ENCODE measurements at places on chromosomes 1 and 21.

DNA sequence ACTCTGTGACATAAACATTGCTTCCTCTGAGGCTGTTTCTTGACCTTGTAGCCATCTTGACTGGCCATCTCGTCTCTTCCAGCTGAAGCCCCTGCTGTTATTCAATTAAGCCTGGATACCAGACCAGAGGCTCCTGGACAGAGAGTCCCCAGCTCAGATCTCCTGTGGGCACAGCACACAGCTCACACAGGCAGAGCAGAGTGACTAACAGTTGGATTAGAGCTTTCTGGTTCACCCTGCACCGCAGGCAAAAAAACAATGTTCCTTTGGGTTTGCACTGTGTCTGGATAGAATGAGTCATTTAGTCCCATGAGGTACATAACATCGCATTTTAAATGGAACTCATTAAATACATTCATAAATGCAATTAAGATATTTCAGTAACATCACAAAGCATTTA is 33.4 kb upstream of the USH2A start:
- DNase-seq: no peak

GRCh38 chr1:15243275-15244043 is 3.6 kb upstream of the FHAD1 start:
- no peak for DNase-seq

GRCh38 chr1:241605146-241605805 is 34.9 kb downstream of the CHML start:
- DNase-seq: no peak

DNA sequence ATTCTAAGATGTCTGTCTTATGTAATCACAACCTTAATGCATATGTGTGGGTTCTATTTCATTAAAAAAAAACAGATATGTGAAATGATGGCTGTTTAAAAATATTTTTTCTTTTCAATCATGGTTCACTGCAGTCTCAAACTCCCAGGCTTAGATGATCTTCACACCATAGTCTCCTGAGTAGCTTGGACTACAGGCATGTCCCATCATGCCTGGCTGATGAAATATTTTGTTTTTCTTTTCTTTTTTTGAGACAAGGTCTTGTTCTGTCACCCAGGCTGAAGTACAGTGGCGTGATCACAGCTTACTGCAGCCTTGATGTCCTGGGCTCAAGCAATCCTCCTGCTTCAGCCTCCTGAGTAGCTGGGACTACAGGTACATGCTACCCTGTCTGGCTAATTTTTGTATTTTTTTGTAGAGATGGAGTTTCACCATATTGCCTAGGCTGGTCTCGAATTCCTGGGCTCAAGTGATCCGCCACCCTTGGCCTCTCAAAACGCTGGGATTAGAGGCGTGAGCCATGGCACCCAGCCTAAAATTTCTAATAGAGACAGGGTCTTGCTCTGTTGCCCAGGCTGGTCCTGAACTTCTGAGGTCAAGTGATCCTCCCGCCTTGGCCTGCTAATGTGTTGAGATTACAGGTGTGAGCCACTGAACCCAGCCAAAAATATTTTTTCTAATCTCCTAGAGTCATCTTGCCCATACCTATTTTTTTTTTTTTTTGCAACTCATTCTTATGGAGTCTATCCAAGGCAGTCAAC is 67.6 kb downstream of the GIPC2 start:
- DNase-seq: no peak

- DNase-seq: no peak
These were observed 45.8 kb downstream of the BCAR3 start for GRCh38 chr1:93635614-93636543.

DNA sequence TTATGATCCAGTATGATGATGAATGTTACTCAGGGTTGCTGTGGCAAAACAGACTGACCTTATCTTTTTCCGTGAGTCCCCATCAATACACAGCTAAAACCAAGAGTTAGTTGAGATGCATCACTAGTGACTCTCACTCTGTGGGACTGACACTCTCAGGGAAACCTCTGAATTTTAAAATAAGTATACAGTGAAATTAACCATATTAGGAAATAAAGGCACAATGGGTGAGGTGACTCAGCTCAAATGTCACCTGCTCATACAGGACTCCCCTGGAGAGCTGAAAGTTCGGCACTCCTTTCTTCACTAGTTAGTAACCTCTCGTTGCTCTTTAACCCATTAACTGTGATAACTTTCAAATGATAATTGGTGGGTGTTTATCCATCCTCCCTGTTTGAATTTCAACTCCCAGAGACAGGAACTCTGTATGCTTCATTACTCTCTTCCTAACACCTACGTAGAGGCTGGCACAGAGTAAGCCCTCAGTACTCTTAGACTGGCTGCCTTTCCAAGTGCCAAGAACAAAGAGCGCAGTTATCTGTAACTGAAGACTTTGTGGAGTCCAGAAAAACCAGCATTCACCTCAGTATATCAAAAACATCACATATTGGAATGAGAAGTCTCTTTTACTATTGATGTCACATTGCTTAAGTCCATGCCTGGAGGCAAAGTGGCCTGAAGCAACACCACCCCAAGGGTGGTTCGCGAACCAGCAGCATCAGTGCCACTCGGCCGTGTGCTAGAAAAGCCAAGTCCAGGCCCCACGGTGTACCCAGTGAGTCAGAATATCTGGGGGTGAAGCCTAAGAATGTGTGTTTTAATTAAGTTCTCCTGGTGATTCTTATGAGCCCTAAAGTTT is 91.1 kb downstream of the NIBAN1 start:
- no peak for DNase-seq

DNA sequence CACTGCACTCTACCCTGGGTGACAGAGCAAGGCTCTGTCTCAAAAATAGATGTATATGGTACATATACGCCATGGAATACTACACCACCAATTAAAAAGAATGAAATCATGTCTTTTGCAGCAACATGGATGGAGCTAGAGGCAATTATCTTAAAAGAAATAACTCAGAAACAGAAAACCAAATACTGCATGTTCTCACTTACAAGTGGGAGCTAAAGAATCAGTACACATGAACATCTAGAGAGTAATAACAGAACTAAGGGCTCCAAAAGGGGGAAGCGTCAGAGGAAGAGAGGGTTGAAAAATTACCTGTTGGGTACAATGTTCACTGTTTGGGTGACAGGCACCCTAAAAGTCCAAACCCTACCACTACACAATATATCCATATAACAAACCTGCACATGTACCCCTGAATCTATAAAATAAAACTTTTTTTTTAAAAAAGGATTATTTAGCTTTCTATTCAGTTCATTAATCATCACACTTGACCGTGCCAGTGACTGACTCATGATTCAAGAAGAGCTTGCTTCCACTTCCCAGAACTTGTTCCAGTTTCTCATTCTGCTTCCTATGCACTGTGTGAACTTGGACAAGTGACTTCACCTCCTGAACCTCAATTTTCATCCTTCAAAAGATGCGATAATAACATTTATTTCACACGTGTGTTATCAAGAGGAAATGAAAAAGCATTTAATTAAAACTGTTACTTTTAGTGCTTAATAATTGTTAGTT is 109.6 kb downstream of the PLPP3 start:
- no peak for DNase-seq

GRCh38 chr1:156386949-156387869 is 18.2 kb downstream of the RHBG start:
- DNase-seq: no peak

GRCh38 chr1:227411066-227411465 is 92.8 kb upstream of the CDC42BPA start:
- no peak for DNase-seq

DNA sequence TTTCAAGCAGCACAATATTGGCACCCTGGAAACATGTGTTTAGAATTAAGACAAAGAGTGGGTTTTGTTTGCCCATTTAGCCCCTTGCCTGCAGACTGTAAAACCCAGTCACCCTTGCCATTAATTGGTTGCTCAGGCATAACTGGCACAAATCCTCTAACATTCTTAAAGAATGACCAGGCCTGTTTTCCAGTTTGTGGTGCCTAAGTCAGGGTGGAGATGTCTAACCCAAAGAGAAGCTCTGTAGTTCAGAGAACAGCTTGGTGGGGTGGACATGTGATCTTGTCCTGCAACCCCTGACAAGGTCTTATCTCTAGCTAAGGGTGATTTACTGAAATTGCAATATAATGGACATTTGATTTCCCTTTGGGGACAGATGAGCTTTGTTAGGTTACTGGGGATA is 8.8 kb upstream of the ANGPTL7 start:
- no peak for DNase-seq

- no peak for DNase-seq
These were observed 1221.7 kb upstream of the ADGRL2 start for GRCh38 chr1:80579055-80579454.

- DNase-seq: no peak
These were observed 7.1 kb upstream of the ZNF669 start for GRCh38 chr1:247111259-247111699.

GRCh38 chr1:30901798-30902581 is 6.6 kb downstream of the SDC3 start:
- DNase-seq: no peak

- no peak for DNase-seq
These were observed 38.7 kb upstream of the KCNH1 start for GRCh38 chr1:211172657-211173056.

DNA sequence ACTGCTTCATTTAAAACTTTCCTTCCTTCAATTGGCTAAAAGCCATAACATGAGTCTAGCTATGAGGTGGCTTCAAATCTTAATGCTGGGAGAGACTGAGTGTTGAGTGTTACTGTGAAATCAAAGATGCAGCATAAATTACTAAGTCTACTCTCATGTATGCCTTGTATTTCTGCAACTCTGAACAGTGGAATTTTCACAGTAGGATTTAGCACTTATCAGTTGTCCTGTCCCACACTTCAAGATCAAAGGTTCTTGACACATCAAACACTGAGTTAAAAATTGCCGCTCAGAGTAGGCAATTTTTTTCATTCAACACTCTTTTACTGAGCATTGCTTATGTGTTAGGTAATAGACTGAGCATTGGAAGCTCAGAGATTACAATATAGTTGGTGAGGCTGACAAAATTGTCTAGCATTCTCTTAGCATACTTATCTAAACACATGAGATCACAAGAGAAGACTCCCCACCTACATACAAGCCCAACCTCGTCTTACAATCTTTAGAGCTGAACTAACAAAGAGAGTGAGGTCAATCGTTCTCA is 56.4 kb upstream of the ADORA3 start:
- no peak for DNase-seq

GRCh38 chr1:178134061-178134460 is 40.2 kb downstream of the RASAL2 start:
- DNase-seq: no peak

DNA sequence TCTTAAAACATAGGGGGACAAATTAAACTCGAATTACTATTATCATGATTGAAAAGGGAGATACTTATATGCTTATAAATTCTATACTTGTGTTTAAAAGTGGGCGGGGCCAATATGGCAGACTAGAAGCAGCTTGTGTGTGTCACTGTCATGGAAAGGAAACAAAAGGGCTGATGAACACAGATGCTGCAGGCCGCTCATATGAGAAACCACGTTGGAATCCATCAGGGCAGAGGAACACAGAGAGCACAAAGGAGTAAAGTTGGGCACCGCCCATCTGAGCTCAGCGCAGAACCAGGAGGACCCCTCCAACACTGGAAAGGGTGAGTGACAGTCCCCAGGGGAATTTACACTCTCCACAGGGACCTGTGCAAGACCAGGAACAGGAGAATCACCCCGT is 107.0 kb downstream of the SLC5A9 start:
- no peak for DNase-seq

DNA sequence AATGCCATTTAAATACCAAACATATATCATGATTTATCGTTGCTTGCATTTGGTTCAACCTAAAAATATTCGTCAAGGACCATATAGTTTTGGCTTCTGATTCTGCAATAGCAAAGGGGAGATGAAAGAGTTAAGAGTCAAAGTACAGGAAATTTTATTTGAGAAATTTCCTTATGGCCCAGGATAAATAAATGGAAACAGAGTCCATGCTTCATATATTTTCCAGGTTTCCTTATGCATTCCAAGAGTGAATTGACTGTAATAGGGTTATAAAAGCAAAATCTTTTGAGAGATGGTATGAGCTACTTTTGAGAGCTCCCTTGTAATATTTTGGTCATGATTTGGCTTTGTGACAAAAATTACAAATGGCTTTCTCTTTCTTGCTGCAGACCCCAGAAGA is 140.1 kb downstream of the HMCN1 start:
- no peak for DNase-seq

GRCh38 chr1:164311377-164311776 is 247.6 kb upstream of the PBX1 start:
- no peak for DNase-seq

DNA sequence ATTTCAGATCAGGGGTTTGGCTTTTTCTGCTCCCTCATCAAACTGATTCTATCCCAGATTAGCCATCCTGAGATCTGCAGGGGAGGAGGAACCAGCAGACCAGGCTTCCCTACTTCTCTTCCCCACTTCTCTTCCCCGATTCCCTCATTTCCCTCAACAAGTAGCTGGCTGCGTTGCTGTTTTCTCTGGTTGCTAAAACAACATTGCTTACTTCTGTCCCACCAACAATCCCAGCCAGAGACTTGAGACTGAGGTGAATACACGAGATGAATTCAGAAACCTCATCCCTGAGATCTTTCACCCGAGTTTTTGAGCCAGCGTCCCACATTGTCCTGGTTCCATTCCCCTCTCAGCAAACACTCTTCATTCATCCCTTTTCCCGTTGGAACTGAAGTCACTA is 22.4 kb downstream of the DYRK3 start:
- no peak for DNase-seq

- DNase-seq: no peak
These were observed 63.9 kb downstream of the KCTD3 start for GRCh38 chr1:215631040-215631439.

GRCh38 chr1:165703648-165704047 is 5.3 kb upstream of the ALDH9A1 start:
- no peak for DNase-seq

- DNase-seq: no peak
These were observed 4.0 kb upstream of the FAAP20 start for GRCh38 chr1:2198571-2198970.

DNA sequence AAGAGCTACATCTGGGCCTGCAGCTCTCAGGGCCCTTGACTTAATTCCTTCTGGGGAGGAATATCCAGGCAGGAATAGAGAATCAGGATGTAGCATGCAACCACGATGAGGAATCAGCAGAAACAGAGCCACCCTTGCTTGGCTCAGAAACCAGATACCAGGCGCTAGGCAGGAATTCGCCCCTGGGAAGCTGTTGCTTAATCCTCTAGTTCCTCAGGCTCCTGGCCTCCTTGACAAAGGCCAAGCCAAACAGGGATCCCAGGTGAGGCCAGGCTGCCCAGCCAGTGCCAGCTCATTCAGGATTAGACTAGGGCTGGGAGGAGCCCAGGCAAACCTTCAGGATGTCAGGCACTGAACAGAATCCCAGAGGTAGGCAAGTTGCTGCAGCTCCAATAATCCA is 48.2 kb upstream of the IRF2BP2 start:
- no peak for DNase-seq

- DNase-seq: no peak
These were observed 80.9 kb downstream of the ATP1A1 start for GRCh38 chr1:116453906-116454305.

DNA sequence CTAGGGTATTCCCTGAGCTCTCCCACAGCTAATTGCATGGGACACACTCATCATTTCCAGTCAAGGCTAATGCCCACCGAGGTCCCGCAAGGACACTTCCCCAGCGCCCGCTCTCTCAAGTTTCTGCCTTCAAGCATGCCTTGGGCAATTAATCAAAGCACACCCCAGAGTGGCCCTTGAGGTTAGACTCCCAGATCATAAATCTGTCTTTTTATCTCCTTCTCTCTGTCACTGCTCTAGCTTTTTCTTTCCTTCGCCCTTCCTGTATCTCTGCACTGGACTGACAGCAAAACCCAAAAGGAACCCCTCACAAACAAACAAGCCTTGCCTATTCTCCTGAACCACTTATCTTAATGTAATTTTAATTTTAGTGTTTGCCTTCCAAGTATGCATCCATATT is 7.9 kb upstream of the EXOSC10 start:
- DNase-seq: no peak

GRCh38 chr1:21048462-21048861 is 128.2 kb downstream of the EIF4G3 start:
- no peak for DNase-seq
